ENCODE measurements at places on chromosomes 11 and 22.

DNA sequence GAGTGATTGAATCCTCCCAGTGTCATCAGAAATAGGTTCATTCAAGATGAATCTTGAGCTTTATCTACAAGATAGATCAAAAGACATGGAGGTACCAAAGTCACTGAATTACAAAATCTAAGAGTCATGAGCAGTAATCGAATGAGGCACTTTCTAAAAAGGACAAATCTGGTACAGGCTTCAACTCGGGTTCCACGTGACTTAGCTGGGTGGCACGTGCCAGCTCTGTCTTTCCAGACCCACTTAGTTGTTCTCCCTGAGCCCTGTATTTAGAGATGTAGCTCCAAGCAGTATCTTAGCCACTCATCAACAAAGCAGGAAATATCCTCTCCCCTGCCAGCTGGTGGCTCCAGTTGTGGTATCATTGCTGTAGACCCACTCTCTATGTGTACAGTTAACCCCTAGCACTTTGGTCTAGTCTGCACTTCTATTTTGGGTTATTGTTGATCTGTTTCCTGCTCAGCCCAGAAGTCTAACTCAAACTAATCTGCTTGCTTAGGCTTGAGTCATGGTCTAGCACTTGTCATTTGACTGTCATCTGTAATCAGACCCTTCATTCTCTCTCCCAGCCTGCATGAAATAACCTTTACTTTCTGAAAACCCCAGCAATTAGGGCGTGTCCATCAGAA lies 528.7 kb downstream of the ETS1 start:
- DNase-seq, result no peak

DNA sequence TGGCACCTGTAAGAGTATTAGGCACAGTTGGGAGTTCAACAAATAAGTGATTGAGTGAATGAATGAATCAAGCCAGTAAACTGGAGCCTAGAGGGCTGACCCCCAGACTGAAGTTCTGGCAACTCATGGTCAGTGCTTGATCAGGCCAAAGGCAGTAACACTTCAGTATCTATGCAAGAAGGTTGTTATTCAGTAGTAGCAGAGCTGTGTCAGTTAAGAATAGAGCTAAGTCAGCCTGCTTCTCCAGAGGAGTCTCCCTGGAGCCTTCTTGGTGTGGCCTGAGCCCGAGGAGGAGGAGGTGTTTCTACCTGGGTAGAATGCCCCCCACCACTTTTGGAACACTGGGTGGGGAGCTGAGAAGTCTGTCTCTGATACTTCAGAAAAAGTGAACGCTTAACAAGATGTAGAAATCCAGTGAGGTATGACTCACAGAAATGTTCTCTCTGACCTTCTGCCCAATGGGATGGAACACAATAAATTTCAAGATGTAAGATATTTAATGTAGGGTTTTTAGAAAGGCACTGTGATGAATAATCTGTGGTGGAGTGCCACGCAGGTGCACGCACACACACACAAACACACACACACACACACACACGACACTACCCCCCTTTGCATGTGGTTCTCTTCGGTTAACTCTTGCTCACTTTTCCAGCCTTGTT lies 219.9 kb downstream of the HIPK3 start:
- DNase-seq, result no peak

DNA sequence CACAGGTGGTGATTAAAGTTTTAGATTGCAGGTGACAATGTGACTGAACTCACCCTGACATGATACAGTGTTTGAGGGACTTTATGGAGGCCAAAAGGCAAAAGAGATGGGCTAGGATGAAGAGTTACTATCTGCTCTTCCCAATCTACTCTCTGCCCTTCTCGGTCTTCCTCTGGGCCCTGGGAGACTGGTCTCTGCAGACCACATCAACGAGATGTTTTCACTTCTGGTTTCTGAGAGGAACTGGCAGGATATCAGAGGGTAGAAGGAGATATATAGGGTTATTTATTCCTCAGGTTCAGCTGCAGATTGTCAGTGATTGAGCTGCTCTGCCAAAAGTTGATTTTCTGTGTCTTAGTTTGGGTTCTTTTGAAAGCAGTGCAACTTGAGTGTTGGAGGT lies 32.4 kb upstream of the CD44 start:
- DNase-seq, result no peak

DNA sequence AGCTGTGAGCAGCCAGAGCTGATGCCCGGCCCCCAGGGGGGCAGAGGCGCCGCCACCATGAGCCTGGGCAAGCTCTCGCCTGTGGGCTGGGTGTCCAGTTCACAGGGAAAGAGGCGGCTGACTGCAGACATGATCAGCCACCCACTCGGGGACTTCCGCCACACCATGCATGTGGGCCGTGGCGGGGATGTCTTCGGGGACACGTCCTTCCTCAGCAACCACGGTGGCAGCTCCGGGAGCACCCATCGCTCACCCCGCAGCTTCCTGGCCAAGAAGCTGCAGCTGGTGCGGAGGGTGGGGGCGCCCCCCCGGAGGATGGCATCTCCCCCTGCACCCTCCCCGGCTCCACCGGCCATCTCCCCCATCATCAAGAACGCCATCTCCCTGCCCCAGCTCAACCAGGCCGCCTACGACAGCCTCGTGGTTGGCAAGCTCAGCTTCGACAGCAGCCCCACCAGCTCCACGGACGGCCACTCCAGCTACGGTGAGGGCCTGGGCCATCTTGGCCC lies 6.1 kb downstream of the CDC42EP1 start:
- DNase-seq, result no peak

GRCh38 chr22:21038405-21038804 lies 6.0 kb upstream of the SLC7A4 start:
- no peak for DNase-seq

- DNase-seq, result no peak
Observed at GRCh38 chr22:48188231-48188721, 1425.8 kb downstream of the TBC1D22A start.

DNA sequence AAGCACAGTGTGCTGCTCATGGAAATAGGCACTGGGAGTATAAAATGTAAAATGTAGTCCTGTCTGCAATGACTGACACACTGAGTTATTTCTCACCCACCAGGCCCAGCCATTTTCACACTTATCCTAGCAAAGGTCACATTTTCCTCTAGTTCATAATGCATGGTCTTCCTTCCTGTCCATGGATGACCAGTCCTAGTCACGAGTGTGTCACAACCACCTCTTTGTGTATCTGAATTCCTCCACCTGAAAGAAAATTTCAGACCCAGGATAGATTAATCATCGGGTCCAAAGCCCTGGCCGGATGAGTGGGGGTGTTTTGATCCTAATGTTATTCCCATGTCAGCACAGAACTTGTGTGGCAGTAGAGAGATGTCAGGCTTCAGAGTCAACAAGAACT lies at the start of gene MRGPRX4:
TSS of gene MRGPRX4 (plus strand) at position 172 of the 400 bp plus-strand sequence. CDS start 420 bp downstream, outside the sequence.
- no peak for DNase-seq

- no peak for DNase-seq
Observed at GRCh38 chr22:49663823-49664222, 163.8 kb downstream of the BRD1 start.

DNA sequence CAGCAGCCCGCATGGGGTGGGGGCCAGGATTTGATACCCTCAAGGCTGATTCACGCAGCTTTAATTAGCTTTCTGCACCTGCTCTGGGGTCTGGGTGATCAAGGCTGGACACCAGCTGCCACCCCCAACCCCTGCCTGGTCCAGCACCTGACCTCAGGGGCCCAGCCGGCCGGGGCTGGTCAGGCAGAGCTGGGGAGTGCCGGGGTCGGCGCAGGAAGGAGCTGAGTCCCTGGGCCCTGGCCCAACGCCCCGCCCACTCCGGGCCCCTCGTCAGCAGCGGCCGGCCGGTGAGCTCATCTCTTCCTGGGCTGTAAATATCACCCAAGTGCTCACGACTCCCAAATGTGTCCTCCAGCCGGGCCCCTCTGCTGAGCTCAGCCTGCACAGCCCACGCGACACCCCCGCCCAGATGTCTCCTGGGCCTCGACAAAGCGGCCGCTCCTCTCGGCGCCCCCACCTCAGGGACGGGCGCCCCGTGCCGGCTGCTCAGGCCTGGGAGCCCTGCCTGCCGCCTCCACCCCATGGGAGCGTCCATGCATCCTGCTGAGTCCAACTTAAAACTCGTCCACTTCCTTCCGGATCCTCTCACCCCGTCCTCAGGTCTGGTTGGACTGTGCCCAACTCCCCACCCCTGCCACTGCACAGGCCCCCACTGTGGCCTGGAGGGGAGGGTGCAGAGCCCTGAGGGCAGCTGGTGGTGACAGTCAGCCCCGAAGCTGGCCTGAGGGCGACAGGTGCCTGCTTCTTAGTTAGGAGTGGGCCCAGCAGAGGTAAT lies 29.0 kb downstream of the RTN4R start:
- DNase-seq, result no peak

DNA sequence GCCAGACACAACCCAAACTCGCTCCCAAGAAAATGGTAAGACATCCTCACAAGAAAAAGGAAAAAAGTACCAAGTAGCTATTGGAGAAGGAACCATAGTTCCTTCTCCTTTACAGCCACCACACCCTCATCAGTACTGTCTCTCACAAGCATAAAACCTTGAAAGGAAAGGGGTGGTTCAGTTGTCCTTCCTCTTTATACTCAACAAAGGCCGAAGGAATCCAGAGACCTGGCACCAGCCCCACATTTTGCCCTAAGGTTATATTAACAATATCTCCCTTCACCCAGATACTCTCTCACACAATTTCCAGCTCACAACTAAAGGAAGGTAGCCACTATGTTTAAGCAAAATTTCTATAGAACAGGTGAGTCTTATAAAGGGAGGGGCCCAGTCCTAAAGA lies 8.5 kb downstream of the FHIP1B start:
- DNase-seq, result no peak

GRCh38 chr22:37245740-37246139 lies 1.7 kb upstream of the RAC2 start:
- DNase-seq, result no peak

All from T follicular helper cell (primary cell).